Occipital lobe (tissue), 3 donors: ENCODE measurements at places on chromosomes 2 and 18. TPM values are rescaled to one million over a fixed set of nuclear protein-coding genes. Genes with fewer than 3 reads are reported as not detected.

The WBP1 gene
- total RNA-seq = 23.6 TPM

The GPR55 gene
- total RNA-seq = not detected

The ARHGAP25 gene
- total RNA-seq = 2.0 TPM

The GKN2 gene
- not detected for total RNA-seq

The NYAP2 gene
- 7.8 TPM for total RNA-seq

The MC5R gene
- 2.2 TPM for total RNA-seq

The ZNF514 gene
- 35.9 TPM for total RNA-seq

The CLEC4F gene
- total RNA-seq = not detected

GRCh38 chr2:241036964-241037421, 38.6 kb downstream of the SNED1 start:
- no peak for DNase-seq

DNA sequence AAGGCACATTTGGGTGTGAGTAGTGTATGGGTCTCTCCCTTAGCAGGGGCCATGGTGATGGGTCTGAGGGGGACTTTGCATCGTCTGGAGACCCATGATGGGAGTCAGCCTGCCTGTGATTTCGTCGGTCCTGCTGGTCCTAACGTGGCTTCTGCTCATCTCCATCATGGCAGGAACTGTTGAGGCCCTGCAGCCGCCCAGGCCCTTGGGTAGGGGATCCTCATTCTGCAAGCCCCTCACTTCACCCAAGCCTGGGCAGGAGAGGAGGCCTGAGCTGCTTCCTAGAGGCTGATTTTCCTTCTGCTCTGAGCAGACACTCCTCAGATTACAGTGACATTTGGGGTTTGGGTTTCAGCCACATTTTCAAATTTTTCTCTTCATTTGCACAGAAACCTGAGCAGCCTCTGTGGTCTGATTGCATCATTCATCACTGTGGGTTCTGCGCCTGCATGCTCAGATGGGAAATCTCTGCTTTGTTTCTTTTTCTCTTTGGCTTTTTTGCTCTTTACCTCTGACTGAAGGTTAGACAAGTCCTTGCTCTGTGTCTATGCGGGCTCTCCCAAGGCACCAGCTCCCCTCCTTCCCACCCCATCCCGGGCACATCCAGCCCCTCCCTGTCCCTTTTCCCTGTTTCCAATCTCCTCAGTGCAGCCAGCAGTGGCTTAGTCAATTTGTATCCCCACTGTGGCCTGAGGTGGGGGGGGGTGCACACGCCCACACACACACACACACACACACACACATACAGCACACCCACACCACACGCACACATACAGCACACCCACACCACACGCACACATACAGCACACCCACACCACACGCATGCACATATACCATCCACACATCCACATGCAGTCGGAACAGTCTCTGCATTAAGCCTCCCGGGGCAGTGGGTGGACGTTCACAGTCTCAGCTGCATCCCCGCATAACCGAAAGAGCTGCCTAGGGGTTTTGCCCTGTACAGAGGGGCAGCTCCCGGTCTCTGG, 305.4 kb upstream of the HS6ST1 start:
- no peak for DNase-seq

DNA sequence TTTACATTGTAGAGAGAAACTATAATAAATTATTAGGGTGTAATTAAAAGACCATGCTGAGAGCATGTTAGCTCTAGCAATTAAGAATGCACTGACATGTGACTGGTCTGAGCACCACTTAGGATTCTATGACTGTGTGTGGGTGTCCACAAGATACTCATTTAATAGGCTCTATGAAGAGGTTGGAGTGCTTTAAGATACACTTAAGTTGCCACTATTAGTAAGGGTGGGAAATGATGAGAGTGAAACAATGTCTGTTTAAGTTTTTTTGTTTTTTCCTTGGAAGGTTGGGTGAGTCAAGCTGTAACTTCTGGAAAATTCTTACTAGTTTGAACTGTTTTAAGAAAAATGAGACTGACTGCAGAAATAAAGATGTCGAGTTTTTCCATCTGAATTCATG, 1.8 kb upstream of the FAP start:
- DNase-seq = no peak

GRCh38 chr2:120517751-120518469, 172.0 kb downstream of the INHBB start:
- DNase-seq = no peak

DNA sequence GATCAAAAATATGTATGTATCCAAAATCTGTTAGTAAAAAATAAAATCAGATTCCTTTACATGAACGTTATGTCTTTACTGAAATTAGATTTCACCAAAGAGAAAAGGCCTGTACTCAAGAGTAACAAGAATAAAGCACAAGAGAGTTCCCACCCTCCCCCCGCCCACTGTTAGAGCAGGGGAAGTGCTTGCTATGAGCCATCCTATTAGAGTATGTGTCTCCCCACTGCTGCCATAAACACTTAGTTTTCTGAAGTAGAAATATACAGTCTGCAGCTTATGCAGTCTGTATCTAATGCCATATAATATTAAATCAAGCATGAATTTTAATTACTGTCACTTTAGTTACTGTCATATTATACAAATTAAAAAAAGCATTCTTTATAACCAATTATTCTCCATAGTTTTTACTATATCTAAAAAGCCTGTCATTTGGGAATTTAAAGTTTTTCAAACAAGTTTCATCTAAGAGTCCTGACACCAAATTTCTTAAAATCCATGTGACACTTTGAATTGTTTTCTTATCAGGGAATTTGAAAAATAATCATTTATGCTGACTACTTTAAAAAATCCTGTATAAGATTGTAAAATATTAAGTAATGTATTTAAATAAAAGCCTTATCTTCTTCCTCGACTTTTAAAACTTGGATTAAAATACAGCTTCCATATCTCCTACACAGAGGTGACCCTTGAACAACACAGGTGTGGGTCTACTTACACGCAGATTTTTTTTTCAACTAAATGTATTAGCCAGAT, 51.8 kb upstream of the GPR75 start:
- no peak for DNase-seq

GRCh38 chr2:221836095-221836494, 264.0 kb upstream of the EPHA4 start:
- DNase-seq = no peak

DNA sequence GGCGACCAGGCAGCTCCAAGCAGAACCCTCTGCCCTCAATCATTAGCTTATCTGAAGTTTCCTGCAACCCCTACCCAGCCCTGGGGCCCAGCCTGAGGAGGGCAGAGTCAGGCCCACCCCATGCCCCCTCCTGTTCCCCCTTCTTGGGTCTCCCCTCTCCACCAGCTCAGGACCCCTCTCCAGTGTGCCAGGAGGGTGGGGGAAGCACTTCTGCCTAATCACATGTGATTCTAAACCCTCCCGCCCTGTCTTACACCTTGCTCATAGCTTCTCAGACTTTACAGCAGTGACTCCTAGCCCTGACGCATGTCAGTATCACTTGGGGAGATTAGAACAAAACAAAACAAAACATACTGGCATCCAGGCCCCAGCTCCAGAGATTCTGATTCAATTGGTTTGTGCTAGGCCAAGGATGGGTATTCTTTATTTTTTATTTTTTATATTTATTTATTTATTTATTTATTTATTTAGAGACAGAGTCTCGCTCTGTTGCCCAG, 42.5 kb upstream of the ASAP2 start:
- DNase-seq = no peak

DNA sequence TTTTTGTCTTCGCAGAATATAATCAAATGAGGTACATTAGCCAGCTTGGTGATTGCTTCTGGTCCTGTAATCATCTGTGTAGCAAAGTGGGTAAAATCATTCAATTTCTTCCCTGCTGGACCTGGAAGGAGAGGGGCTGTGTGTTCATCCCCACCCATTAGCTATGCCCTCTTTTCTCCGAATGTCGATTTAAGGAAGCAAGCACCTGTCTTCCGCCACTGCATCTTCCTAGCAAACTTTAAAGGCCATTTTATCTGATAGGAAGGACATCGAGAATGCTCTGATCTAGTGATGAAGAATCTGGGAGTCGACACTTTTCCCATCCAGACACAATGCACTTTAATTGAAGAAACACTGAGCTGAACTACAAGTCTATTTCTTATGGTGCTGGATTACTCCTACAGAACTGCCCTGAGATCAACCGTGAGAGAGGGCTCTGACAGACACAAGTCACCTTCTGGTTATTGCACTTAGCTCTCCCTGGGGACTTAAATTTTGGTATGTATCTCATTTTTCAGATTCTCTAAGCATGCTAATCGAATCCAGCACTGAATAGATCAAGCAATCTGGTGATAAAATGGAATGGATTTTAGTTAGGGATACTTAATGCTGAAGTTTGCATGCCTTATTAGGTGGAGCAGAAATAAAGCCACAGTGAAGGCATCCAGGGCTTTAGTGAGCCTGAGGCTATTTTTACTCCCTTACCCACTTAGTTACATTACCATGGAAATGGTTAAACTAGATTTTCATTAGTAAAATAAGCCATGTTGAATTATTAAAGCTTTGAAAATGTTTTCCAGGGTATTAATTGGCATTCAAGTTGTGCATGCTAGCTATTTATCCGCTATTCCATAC, 1.3 kb downstream of the NYAP2 start:
- DNase-seq = no peak

GRCh38 chr2:191187105-191187829, 36.5 kb upstream of the STAT4 start:
- DNase-seq = no peak

DNA sequence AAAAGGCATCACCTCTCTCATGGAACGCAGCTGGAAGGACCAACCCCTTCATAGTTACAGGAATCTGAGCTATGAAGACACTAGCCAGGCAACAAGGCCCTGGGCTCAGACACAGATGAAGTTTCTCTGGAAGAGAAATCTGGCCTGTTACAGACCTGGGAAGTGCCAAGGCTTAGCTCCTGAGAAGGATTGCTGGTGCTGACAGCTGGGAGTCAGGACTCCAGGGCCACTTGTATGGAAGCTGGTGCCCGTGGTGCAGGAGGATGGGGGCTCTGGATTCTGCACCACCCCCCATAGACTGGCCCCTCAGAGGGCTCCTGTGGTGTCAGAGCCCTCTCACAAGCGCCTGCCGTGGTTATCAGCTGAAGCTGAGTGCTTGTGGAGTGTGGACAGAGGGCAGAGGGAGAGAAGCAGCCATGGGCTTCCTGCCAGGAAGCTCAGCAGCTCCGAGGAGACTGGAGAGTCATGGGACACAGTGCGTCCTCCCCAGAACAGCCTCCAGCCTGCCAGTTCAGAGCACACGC, 87.3 kb upstream of the LCLAT1 start:
- DNase-seq = peak; percentile 1

GRCh38 chr2:196131949-196132925, 39.1 kb downstream of the STK17B start:
- DNase-seq = no peak

DNA sequence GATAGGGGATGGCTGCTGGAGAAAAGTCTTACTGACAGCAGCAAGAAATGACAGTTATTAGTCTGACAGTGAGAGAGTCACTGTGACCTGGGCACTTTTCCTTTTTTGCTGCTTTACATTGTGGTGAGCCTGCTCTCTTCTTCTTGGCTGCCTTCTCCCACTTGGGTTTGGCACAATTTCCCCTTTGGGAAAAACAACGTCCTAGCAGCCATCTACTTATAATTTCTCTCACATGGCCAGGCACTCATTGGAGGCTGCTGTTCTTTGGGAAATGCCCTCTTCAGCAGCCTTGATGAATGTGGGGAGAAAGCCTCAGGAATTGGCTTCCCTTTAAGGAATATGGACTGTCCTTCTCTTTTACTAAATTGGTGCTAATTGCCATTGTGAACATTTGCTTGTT, 60.4 kb upstream of the SLC1A4 start:
- no peak for DNase-seq

DNA sequence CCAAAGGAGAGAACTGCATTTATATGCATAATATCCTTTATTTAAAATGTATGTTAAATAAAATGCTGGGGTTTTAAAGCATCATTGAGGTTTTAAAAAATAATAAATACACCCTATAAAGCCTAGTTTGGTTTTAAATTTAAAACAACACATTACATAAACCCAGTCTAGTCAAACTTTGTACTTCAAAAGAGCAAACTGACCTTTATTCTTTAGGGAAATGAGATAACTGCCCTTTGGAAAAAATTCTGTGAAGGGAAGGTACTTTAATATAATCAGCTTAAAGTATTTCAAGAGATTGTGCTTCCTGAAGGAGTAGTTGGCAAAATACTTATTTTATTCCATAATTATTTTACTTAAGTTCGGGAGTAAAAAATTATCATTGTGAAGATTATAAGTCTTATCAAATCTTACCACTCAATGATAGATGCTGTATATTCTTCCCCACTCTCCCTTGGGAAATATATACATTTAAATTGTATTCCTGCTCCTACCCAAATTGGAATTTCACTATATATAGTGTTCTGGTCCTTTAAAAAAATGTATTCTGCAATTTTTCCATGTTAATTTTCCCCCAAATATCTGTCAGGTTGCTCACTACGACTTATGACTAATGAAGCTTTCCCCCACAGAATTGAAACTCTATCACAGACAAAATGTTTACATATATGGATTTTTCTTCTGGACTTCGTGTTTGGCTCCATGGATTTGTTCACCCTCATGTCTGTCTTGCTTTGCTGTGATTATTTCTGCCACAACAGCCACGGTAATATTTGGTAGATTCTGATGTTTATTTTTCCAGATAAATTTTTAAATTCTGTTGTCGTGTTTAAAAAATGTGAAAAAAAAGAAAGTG, 42.1 kb downstream of the ZC3H6 start:
- DNase-seq = no peak

DNA sequence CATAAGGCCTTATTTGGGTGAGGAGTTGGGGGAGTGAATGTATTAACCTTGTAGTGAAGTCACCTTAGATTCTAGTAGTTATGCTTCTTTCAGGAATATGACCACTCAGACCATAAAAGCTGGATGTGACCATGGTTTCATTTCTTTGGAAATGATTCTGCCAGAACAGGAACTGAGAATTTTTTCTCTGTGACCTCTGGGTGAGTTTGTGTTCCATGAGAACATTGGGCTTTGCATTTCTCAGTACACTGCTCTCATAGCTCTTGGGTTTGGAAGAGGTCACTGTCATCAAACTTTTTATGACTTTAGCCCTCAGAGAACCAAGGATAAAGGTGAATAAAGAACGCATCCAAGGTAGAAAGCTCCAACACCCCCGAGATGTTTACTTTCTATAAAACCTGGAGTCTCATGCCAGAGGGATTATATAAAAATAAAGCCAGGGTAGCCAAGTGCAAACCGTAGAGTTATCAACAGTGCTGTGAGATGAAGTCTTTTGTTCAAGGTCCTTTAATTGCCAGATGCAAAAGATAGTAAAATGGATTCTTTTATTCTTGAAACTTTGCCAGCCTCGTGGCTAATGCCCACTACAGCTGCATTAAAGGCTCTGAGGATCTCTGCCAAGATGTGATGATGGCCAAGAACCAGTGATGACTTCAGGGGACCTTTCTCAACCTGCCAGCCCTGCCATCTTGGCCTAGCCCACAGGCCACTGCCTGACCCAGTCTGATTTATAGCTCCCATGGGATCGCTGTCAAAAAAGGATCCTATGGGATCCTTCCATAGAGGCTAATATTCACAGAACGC, 27.8 kb upstream of the MAT2A start:
- DNase-seq = no peak
